SW480 (cell line): ENCODE measurements at places on chromosomes 4 and X.

DNA sequence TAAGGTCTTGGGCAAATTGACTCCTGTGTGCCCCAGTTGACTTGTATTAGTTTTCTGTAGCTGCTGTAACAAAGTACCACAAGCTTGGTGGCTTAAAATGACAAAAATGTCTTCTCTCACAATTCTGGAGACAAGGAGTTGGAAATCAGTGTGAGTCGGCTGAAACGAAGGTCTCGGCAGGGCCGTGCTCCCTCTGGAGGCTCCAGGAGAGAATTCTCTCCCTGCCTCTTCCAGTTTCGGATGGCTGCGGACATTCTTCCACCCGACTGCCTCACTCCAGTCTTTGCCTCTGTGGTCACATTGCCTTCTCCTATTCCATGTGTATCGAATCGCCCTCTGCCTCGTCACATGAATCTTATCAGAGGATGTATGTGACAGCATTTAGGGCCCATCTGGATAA lies 66.0 kb upstream of the PHOX2B start:
- no peak for DNase-seq

DNA sequence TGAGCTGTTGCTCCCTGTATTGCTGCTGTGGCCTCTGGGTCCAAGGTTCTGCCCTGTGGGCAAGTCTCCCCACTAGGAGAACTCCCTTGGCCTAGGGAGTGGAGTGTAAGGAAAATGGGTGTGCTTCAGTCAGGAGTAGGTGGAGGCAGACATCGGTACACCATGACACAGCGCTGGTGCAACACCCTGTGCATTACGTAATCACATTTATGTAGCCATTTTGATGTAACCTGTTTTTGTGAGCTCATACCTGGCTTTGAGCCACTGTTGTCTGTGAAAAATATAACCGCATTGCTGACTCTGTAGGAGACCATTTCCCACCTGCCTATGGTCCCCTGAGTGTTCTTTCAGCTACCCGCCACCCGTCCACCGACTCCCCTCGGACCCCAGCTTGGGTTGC lies 700.5 kb upstream of the AGA start:
- no peak for DNase-seq

DNA sequence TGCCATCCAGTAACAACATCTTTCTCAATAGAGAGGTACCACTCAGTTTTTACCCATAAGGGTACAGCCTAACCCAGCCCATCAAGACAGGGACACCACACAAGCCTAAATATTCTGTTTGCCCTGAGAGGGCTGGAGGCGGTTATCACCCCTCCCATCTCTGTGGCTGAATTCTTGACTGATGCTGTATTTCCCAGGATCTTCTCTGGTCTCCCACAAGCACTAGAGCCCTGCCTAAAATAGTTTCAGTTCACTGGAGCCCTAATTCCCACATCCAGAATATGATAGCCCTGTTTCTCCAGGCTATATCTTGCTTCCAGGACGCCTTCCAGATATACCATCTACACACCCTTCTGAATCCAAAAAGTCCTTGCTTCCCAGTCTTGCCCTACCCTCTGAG lies 91.6 kb upstream of the NMU start:
- no peak for DNase-seq

DNA sequence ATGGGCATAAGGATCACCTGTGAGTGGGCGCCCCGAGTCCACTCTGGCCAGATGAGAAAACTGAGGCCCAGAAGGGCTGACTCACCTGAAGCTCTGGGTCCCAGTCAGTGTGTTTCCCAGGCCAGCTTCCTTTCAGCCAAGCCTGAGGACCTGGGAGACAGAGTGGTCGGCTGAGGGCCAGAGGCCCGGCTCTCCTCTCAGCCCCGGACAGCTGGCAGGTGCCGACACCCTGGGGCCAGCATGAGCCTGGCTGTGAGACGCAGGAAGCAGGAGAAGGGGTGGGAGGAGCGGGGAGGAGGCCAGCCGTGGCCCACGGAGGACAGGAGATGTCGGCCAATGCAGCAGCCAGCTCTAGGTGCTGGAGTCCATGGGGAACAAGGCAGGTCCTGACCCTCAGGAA lies 28.9 kb downstream of the ATP2B3 start:
- DNase-seq = no peak

DNA sequence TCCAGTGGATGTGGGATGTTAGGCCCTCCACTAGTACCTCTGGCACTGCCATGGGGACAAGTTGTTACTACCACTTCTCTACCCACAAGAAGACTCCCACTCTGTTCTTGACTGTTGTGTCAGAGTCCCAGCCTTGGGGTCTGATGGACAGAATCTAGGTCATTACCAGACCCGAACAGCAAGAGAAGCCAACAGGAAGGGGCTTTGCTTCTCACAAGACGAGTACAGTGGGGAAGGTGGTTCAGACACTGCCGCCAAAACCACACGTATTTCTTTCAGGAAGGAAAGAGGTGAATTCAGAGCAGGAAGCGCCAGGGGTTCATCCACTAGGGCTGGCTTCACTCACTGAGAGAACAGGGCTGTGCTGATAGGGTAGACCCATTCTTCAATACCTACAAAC lies 161.3 kb upstream of the KIT start:
- no peak for DNase-seq
